ENCODE measurements at places on chromosomes 6 and 20. TPM values are rescaled to one million over a fixed set of nuclear protein-coding genes. Genes with fewer than 3 reads are reported as not detected.

Gene NMBR
- not detected for total RNA-seq

Gene EBF4
- under 0.01 TPM for total RNA-seq

Gene PPIL6
- 5.3 TPM for total RNA-seq

Gene NELFE
- total RNA-seq: 95.8 TPM

Gene MCM3
- total RNA-seq: 19.4 TPM

Gene PTCHD4
- total RNA-seq: 6.5 TPM

DNA sequence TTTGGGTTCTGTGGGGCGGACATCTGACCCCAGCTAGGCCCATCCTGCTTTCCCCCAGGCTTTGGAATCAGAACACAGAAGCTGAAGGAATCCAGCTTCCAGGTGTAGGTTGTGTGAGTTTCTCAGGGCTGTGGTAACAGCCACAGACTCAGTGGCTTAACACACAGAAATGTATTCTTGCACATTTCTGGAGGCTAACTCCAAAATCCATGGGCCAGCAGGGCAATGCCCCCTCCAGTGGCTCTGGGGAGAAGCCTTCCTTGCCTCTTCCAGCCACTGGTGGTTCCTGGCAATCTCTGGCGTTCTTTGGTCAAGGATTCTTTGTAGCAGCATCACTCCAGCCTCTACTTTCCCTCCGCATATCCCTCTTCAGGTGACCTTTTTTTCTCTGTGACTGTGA lies 1.3 kb upstream of the EMILIN3 start:
- H3K27me3 ChIP-seq: peaks cover 39% of the 10 kb centered on the region
- H3K27ac ChIP-seq: no peak overlapping the region
- no peaks in the 10 kb centered on the region for H3K4me1 ChIP-seq
- DNase-seq: peak; percentile 69

GRCh38 chr6:34179106-34179720 lies 33.3 kb upstream of the GRM4 start:
- no peaks in the 10 kb centered on the region for H3K4me1 ChIP-seq
- no peaks in the 10 kb centered on the region for H3K27me3 ChIP-seq
- no peaks in the 10 kb centered on the region for H3K36me3 ChIP-seq
- no peak overlapping the region for H3K27ac ChIP-seq

DNA sequence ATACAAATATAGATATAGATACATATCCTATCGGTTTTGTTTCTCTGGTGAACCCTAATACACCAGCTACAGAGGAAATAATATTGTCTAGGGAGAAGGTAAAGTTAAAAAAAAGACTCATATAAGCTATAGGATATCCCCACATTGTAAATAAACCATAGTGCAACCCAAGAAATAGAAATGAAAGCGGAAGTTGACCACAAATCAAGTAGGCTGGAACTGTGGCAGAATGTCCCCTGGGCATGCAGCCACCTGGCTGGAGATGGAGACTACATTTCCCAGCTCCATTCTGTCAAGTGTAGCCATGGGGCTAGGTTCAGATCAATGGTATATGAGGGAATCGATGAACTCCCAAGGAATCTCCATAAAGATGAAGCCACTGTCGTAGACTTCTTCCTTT lies 70.1 kb upstream of the RPS6KA2 start:
- no peaks in the 10 kb centered on the region for H3K36me3 ChIP-seq
- H3K4me3 ChIP-seq: no peak overlapping the region
- no peak for DNase-seq
- no peaks in the 10 kb centered on the region for H3K4me1 ChIP-seq

DNA sequence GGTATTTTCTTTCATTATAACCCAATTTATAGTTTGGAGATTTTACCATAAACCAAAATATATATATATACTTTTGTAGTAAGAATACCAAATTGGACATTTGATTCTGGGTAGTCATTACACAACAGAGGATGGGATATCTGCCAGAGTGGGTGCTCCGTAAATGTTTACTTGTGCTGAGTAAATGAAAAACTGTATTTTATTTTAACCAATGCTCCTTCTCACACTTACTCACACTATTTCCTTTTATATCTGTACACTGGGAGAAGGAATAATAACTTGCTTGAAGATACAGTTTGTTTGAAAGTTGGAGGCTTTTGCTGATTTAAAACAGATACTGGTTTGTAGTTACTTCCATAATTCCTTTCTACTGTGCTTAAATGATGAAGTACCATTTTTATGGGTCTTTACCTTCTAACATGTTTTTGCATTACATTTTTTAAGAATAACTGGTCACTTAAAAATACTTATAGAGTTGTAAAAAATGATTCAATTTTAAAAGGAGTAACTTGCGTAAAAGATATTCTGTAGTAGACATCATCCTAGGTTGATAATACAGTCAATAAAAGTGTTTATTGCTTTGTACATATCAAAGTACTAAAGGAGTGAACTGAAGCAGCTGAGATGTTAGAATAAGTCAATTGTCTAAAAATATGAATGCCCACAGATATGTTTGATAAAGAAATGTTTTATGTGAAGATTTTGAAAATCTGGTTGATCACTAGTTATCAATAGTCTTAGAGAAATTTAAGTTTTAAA lies 411.7 kb downstream of the UTRN start:
- H3K4me3 ChIP-seq: no peak overlapping the region
- H3K27me3 ChIP-seq: no peaks in the 10 kb centered on the region
- H3K27ac ChIP-seq: no peak overlapping the region
- H3K4me1 ChIP-seq: no peaks in the 10 kb centered on the region
- DNase-seq: no peak
- no peaks in the 10 kb centered on the region for H3K36me3 ChIP-seq

- H3K36me3 ChIP-seq: no peaks in the 10 kb centered on the region
- no peak for DNase-seq
- peaks cover 5% of the 10 kb centered on the region for H3K4me1 ChIP-seq
These were observed 130.1 kb downstream of the LRRC1 start for GRCh38 chr6:53924821-53925422.

DNA sequence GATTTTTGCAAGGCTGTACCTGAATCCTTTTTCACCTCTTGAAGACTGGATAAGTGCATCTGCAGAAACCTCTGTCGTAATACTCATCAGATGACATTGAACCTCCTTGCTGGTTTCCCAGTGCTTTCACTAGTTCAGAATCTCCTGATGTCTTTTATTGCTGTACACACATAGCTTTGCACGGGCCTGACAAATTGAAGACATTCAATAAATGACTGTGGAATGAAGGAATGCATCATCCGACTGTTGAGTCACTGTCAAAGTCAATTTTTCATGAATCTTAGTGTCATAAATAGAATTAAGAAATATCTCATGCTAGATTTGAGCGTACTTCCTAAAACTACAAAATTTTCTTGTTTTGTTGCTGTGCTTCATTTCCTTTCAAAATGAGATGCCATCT lies 598.2 kb upstream of the MAP3K7 start:
- DNase-seq: no peak
- no peaks in the 10 kb centered on the region for H3K4me1 ChIP-seq
- no peak overlapping the region for H3K4me3 ChIP-seq
- H3K27me3 ChIP-seq: no peaks in the 10 kb centered on the region
- H3K36me3 ChIP-seq: no peaks in the 10 kb centered on the region
- H3K27ac ChIP-seq: no peak overlapping the region

DNA sequence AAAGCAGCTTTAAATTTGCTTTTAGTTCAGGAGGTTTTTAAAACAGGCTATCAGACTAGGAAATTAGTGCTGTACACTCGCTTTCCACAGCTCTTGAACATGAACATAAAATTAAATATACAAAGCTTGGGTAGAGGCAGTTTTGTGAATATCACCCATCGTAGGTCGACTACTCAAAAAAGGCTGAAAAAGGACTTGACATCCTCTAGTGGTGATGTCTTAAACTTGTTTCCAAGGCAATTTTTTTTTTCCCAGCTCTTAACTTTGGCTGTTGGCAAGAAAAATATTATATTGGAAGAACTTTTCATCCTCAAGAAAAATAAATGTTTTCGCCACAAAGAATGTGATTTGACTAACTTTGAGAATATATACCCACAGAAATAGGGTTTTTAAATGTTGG lies 2.9 kb downstream of the MAP7 start:
- peaks cover 10% of the 10 kb centered on the region for H3K4me1 ChIP-seq
- peaks cover 62% of the 10 kb centered on the region for H3K27me3 ChIP-seq
- DNase-seq: peak; percentile 93
- no peak overlapping the region for H3K27ac ChIP-seq
- no peaks in the 10 kb centered on the region for H3K36me3 ChIP-seq

GRCh38 chr6:47016909-47017308 lies 25.2 kb downstream of the ADGRF1 start:
- no peak for DNase-seq
- no peaks in the 10 kb centered on the region for H3K4me1 ChIP-seq
- H3K27ac ChIP-seq: no peak overlapping the region
- H3K4me3 ChIP-seq: no peak overlapping the region
- H3K27me3 ChIP-seq: no peaks in the 10 kb centered on the region

- H3K36me3 ChIP-seq: no peaks in the 10 kb centered on the region
- peak overlapping the region; percentile 83 for H3K4me3 ChIP-seq
- no peaks in the 10 kb centered on the region for H3K27me3 ChIP-seq
- H3K27ac ChIP-seq: peak overlapping the region; percentile 76
These were observed 1.0 kb downstream of the IGF2R start for GRCh38 chr6:159969921-159970320.

GRCh38 chr6:30691208-30691847 lies 544 bp upstream of the NRM start:
- no peaks in the 10 kb centered on the region for H3K36me3 ChIP-seq
- peak overlapping the region; percentile 74 for H3K27ac ChIP-seq
- no peaks in the 10 kb centered on the region for H3K27me3 ChIP-seq
- peaks cover 35% of the 10 kb centered on the region for H3K4me1 ChIP-seq

DNA sequence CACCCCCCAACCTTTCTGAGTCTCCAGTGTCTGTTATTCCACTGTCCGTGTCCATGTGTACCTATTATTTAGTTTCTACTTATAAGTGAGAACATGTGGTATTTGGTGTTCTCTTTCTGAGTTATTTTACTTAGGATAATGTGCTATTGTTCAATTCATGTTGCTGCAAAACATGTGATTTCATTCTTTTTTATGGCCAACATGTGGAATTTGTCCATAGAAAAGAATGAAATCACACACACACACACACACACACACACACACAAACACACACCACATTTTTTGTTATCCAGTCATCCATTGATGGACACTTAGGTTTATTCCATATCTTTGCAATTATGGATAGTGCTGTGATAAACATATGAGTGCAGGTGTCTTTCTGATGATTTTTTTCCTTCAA lies 23.5 kb downstream of the IGF2R start:
- peaks cover 5% of the 10 kb centered on the region for H3K36me3 ChIP-seq
- peaks cover 18% of the 10 kb centered on the region for H3K4me1 ChIP-seq
- H3K4me3 ChIP-seq: no peak overlapping the region
- H3K27me3 ChIP-seq: no peaks in the 10 kb centered on the region
- no peak for DNase-seq
- H3K27ac ChIP-seq: no peak overlapping the region

DNA sequence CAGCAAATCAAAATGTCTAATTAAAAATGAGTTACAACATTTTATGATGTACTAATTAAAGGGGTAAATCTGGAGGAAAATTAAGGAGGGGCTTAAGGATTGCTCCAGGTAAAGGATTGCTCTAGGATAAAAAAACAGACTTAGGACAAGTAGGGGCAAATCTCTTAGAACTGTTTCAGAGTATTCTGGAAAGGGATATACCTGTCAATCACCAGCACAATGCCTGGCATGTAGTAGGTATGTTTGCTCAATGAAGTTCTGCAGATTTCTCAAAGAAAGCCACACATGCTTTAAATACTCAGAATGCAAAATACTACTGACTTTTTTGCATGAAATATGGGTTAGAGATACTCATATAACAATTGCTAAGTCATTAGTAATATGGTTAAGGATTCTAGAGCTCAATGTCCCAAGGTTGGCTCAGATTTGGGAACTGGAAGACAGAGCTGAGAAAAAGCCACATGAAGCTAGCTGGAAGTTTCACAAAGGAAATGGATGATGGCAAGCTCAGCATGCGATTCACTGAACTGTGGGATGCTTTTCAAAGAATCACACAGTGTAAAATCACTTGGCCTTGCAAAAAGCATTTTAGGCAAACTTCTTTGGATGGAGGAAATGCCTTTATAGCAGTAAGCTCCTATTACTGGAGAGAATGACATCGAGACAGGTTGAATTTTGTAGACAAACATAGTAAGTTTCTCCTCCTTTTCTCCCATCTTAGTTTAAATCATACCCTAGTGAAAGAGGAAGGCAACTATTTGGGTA lies 72.8 kb downstream of the MAP3K5 start:
- peaks cover 19% of the 10 kb centered on the region for H3K4me1 ChIP-seq
- no peak overlapping the region for H3K4me3 ChIP-seq
- H3K27ac ChIP-seq: no peak overlapping the region

DNA sequence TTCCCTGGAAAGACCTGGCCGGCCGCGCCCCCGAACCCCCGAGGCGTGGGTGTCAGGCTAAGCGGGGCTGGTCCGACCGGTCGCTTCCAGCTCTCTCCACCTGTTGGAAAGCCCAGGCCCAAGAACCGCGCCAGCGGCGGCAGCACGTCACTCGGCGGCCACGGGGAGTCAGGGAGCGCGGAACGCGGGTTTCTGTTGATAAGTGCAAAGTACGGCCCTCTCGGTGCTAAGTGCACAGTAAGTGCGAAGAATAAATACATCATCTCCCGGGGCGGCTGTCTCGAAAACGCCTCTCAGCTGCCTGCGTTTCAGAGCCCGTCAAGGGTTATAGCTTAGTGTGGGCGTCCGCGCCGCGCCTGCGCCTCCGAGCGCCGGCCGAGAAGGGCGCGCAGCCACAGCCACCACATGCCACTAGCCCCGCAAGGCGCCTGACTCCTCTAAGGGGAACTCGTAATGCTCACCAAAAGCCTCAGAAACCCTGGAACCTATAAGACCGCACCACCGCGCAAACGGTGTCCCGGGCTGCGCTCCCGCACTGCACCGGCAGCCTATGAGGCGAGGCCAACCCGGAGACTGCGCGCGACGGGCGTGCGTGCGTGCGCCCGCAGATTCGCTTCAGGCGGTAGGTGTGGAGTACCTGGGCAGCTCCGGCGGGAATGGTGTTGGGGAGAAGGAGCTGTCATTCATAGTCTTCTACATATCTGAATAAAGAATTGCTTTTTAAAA lies 9.2 kb upstream of the TBX18 start:
- peak overlapping the region; percentile 80 for H3K4me3 ChIP-seq
- peaks cover 13% of the 10 kb centered on the region for H3K4me1 ChIP-seq
- peak overlapping the region; percentile 68 for H3K27ac ChIP-seq
- H3K36me3 ChIP-seq: no peaks in the 10 kb centered on the region
- peak; percentile 87 for DNase-seq

DNA sequence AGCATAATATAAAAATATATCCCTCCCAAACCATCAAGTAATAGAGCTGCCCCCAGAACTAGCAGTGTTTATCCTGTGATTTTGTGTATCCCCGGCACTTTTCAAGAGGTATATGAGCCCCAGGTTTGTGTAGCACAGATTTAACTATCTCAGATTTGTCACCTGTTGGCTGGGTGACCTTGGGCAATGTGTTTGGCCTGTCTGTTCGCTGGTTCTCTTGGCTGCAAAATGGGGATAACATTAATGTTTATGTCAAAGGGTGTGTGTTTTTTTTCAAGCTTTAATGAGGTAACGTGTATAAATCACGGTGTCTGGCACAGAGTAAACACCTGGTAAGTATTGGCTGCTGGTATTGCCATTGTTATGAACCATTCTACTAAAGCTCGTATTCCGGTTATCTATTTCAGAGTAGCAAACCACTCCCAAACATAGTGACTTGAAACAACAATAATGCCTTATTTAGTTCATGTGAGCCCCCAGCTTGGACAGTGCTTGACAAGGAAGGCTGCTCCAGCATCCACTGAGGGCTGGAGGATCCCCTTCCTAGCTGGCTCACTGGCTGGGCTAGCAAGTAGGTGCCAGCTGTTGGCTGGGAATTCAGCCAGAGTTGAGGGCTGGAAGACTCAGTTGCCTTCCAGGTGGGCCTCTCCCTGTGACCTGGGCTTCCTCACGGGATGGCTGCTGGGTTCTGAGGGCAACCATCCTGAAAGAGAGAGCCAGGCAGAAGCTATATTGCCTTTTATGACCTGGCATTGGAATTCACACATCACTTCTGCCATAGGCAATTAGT lies 36.2 kb downstream of the PDRG1 start:
- H3K36me3 ChIP-seq: no peaks in the 10 kb centered on the region
- no peak for DNase-seq
- H3K4me1 ChIP-seq: no peaks in the 10 kb centered on the region
- H3K27me3 ChIP-seq: peaks cover 17% of the 10 kb centered on the region

Data from osteoblast (primary cell).